ENCODE measurements at places on chromosomes 3 and 15.

GRCh38 chr3:10992017-10992942, at the start of gene SLC6A1:
SLC6A1 (plus strand) TSS chr3:10992748; CDS start chr3:11017212, 24,464 bp downstream.
- DNase-seq = no peak

DNA sequence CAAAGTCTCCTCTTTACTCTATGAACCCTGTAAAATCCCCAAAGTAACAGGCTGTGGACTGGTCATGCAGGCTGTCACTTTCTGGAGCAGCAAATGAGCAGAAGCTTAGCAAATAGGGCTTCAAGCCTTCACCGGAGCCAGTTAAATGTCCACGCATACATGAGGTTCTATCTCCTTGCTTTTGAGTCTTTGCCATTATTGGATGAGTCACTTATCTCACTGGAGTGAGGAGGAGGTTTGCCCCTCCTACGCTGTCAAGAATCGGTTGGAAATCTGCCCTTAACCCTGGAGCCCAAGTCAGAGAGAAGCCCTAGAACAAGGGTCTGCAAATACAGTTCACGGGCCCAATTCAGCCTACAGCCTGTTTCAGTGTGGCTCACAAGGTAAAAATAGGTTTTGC, 126.1 kb upstream of the CTNNB1 start:
- DNase-seq = no peak

DNA sequence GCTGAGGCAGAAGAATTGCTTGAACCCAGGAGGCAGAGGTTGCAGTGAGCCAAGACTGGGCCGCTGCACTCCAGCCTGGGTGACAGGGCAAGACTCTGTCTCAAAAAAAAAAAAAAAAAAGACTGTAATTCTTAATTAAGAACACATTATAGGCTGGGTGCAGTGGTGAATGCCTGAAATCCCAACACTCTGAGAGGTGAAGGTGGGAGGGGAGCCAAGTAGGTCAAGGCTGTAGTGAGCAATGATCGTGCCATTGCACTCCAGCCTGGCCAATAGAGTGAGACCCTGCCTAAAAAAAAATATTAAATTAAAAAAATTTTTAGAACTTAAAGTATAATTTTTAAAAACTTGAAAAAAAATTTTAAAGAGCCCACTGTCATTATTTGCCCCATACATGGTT, 13.4 kb upstream of the ARPIN start:
- no peak for DNase-seq

DNA sequence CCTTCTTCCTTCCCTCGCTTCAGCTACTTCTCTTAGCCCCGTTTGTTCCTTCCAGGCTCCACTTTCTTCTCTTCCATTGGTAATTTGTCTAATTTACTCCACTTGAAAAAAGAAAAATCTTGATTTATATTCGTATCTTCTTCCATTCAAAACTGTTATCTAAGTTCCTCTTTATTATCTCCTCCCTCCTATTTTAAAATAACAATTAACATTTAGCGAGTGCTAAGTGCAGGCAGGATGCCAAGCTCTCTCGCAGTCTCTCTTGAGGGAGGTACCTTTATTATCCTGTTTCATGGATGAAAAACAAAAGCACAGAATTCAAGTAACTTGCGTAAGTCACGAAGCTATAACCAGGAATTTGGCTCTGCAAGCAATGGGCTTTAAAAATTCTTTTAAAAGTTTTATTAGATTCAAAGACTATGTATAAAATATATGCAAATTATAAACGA, 418.9 kb upstream of the NAALADL2 start:
- DNase-seq = no peak

GRCh38 chr15:51721199-51721960, 16.1 kb downstream of the LYSMD2 start:
- DNase-seq = no peak

DNA sequence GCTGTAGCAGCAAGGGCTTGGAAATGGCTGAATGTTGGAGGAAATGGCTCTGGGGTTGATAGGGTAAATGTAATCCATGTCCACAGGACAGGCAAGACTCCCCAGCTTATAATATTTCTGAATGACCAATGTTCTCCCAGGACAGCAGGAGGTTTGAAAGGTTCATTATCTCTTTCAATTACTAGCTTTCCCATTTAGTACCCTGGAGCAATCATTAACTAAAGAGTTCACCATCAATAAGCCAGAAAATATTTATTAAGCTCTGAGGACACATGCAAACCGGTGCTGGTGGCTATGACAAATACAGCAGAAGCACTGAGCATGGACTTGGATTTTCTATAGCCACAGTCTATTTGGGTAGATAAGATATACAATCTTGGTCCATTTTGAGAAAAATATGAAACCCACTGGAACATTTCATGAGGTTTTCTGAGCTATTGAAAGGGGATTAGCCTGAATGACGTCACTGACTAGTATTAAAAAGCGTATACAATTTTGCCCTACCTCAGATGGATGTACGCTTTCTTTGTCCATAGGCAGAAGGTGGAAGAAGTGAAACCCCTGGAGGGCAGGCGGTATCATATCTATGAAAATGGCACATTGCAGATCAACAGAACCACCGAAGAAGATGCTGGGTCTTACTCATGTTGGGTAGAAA, 166.2 kb downstream of the CHL1 start:
- DNase-seq = no peak

DNA sequence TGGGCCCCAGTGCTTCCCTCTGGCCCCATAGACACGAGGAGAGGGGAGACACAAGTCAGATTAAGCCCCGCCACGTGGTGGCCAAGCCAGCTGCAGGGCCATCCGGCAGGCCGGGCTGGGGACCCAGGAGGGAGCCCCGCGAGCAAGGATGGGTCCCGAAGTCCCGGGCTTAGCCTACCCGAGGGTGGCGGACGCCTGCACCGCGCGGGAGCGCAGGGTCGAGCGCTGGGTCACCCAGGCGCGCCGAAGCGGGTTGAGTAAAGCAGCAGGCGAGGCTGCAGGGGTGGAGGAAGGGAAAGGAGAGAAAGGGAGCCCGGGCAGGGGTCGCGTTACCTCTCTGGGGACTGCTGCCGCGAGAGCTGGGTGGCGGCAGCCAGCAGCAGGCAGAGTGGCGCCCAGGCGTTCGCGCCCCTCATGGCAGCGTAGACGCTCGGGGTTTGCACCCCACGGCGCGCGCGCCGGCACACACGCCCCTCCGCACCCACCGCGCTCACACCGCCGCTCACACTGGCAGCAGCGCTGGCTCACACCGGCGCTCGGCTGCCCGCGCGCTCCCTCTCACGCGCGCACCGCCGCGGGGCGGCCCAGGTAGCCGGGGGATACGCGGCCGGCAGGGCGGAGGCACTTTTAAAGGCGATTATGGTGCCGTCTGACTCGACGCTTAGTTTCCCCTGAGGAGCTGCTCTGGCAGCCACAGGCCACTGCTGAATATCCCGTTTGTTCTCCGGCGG, at the start of gene PCOLCE2:
Gene PCOLCE2, minus strand, starts transcription at position 603 of the 731 bp plus-strand sequence. Its CDS starts 187 bp downstream, at position 416.
- DNase-seq = peak; percentile 51

DNA sequence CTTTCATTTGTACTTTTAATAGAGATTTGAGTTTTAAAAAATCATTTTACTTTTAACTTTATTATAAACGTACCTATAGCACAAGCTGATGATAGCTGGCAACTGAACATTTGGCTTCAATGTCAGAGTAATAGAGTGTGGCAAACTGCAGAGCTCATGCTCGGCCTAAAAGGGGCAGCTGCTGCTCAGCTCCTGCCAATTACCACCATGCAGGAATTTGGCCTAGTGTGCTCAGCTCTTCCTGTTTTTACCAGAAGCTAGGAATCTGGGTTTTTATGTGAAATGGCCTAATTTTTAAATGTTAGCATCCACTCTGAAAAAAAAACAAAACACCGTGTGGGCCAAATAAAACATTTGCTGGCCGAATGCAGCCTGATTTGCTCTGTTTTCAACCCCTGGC, 1.8 kb downstream of the IFT122 start:
- DNase-seq = no peak

DNA sequence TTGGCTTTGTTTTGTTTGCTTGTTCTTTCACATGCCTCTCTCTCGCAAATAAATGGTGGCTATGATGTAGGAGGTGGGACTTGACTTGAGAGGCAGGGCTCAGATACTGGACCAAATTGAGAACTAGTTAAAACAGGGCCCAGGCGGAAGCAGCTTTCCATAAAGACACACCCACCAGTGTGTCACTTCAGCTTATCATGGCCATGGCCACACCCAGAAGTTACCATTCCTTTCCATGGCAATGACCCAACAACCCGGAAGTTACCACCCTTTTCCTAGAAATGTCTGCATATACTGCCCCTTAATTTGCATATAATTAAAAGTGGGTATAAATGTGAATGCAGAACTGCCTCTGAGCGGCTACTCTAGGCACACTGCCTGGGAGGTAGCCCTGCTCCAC, 62.6 kb upstream of the CNTN4 start:
- no peak for DNase-seq

DNA sequence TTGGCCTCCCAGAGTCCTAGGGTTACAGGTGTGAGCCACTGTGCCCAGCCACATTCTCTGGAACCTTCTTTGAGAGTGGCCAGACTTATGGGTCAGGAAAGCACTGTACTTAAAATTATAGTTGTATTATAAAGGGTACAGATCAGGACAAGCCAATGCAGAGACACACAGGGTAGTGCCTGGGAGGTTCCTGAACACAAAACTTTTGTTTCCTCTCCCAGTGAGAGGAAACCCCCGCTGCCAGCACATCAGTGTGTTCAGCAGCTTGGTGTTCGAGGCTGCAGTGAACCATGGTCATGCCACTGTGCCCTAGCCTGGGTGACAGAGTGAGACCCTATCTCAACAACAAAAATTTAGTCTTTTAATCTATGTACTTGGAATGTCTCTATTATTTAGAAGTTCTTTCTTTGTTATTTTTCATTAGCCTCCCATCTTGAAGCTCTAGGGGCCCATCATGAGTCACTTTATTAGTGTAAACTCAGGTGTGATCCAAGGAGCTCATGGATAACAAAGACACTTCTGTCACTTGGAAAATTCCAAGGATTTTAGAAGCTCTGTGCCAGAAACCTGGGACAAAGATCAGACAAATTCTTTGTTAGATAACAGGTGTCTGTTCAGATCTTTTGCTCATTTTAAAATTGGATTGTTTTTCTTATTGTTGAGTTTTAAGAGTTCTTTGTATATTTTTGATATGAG, 7.8 kb downstream of the BLOC1S6 start:
- DNase-seq = no peak

GRCh38 chr3:69255928-69256327, 130.0 kb downstream of the FRMD4B start:
- DNase-seq = no peak

DNA sequence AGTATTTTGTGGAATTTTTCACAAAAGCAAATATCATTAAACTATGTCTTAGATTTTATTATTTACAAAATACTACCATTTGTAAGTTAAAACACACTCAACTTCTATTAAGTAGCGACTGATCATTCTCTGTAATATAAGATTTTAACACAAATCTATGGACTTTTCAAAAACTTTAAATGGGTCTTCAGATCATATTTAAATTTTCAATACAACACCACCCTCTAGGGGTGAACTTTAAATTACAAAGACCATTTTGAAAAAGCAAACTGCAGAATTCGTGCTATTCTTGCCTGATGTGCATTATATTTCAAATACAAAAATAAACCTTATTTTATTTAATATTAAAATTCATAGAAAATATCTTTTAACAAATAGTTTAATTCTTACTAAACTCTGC, 8.2 kb upstream of the VGLL4 start:
- DNase-seq = peak; percentile 26

DNA sequence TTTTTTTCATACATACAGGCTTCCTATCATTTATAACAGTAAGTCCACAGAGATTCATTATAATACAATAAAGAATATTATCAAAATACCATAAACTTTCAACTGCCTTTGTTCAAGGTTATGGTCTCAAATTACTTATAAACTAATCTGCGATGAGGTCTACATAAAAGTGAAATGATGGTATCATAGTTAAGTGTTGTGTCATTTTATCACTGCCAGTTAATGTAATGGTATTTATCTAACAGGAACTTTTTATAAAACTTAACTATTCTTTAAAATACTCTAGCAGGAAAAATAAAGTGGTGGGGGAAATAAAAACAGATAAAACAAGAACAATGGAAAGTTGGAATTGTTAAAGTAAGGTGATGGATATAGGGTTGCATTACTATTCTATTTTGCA, 153.1 kb downstream of the OSBPL10 start:
- DNase-seq = no peak

DNA sequence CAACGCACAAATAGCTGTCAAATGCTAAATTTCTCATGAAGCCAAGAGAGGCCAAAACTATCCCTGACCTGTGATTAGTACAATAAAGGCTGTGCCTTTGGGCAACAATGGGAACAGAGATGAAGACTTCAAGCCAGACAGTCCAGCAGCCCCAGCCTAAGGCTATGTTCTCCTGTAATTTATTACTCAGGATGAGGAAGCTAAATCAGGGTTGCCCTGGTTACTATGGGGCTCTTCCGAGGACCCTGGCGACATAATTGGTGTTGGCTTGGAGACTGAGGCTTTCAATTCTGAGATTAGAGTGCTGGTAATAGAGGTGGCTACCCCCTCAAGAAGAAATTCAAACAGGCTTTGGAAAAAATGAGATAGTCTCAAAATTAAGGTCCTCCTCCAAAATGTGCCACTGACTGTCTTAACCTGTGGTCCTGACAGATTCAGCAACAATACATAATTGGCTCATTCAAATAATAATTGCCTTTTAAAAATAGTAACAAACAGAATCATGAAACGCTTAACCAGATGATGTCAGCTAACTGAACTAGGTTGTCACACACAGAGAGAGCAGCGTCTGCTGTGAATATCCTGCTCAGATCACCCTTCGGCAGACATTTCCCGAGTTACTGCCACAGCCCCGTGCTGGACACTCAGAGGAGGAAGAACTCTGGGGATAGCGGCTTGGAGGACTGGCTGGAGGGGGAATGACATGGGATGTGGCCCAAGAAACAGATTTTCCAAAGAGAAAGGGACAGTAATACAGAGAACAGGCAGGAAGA, 43.0 kb downstream of the NSMCE3 start:
- peak; percentile 13 for DNase-seq

DNA sequence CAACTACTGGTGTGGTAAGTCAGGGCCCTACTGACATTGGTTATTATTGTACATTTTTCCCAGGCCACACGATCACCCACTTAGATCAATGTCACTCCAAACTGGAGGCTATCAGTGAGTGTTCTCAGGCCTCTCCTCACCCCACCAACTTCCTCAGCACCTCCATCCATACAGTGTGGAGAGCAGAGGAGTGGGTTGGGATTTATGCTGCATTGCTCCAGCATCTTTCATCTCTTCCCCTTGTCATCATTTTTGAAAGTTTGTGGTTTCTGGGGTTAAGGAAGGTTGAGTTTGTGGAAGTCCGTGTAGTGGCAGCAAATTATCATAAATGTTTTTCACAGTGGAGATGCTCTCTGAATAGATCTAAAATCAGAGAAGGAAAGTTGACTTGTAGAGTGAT, 60.2 kb downstream of the TLNRD1 start:
- no peak for DNase-seq
